Esophagus muscularis mucosa (tissue), 4 donors: ENCODE measurements at places on chromosomes 3 and 15. TPM values are rescaled to one million over a fixed set of nuclear protein-coding genes. Genes with fewer than 3 reads are reported as not detected.

GRCh38 chr3:72123908-72124441 lies 339.0 kb upstream of the PROK2 start:
- DNase-seq: no peak

DNA sequence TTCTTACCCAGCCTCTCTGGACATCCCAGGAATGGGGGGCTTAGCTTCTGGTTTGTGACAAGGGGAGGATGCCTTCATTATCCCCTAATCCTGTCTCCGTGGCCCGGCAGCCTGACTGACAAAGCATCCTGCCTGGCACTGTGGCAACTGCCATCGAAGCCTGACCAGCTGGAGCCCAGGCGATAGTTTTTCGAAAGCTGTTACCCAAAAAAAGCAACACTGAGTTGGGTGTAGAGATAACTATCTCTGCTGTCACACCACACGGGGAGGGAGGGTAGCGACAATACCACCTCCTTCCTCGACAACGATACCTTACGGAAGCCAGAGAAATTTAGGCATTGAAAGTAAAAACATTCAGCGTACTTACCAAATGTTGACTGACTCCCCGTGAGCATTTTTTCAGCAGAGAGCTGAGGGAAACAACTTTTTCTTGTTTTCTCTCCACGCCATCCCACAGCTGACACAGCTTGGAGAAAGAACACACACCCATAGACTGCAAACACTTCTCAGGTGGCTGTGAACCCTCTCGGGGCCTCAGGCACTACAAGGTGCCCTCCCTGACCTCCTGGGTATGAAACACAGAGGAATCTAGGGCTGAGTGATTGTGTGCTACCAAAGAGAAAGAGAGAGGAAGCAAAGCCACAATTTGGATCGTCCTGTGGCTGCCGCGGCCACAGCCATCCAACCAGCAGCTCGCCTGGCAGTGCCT lies 361.9 kb upstream of the ICE2 start:
- DNase-seq: no peak

DNA sequence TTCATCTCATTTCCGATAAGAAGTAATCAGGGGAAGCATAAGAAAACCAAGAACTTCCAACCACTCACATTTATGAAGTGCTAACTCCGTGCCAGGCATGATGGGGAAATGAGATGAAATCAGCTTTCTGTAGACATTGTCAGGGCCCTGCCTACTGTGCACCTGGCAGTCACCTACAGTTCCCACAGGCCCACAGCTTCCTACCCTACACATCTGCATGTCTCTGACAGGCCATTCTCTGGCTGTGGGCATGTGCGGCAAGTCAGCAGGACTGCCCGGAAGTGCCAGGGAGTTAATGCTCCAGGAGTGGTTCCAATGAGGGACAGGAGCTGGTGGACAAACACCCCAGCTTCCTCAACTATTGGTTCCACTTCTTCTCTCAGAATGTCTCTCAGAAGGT lies 24.3 kb downstream of the EIF1B start:
- DNase-seq: no peak

GRCh38 chr15:66251065-66251789 lies 2.3 kb downstream of the MEGF11 start:
- no peak for DNase-seq

- no peak for DNase-seq
These were observed 122.1 kb downstream of the AQP9 start for GRCh38 chr15:58260205-58260724.

ATP6V1A gene
- 21.0 TPM for total RNA-seq
